Stimulated activated CD4-positive, alpha-beta T cell treated with anti-CD3 and anti-CD28 coated beads, Interleukin-4, amount 100 ng/mL, for 24 hours (primary cell): ENCODE measurements at places on chromosomes 16 and 17.
A peak's percentile ranks its signal among the peaks of the same experiment; 100 is the strongest.

- no peak for DNase-seq
Measured at GRCh38 chr17:55585629-55586028, 74.4 kb upstream of the SMIM36 start.

DNA sequence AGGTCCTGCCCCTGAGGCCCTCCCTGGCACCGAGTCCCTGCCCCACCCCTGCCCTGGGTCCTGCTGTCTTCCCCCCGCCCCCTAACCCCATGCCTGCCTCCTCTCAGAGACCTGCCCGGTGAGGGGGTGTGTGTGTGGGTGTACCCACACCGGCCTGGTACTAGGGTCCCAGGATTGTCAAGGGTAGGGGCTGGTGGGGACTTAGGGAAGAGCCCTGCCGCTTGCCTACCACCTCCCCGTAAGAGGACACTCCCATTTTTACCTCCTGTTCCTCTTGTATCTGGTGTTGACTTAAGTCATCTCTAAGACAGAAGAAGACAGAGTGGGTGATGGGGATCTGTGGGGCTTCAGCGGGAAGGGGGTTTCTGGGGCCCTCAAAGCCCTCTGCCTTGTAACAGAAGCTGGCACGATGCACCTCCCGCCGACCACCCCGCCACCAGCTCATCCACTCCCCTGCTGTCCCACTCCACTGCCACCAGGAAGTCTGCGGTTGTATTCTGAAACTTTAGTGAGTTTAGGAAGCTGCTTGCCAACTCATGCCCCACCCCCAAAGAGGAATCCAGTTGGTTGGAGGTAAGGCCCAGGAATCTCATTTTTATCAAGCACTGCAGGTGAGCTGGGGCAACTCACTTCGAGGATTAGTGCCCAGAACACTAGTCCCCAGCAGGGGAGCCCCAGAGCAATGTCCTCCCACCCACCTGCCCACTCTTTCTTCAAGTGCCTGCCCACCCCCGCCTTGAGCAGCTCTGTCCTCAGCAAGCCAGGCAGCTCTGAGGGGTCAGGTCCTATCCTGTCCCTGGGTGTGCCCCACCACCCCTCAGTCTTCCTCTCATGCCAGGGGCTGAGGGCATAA is 5.6 kb downstream of the SPATA32 start:
- peak; percentile 26 for DNase-seq

DNA sequence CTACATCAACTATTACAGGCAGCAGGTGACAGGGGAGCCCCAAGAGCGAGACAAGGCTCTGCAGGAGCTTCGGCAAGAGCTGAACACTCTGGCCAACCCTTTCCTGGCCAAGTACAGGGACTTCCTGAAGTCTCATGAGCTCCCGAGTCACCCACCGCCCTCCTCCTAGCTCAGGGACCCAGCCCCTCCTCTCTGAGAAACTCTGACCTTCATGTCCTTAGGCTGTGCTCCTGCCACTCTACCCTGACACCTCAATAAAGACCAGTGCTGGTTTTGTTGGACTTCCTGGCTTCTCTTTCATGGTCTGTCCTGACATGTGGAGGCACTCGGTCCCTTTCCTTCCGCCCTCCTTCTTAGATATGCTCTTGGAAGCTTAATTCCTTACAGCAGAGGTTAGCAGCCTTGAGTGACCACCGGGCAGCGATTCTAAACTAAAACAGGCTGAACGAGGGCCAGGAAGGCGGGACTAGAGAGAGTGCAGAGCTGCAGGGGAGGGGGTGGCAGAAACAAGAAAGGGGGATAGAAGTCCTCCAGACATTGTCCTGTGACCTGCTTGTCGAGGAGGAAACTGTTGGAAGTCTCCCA is 915 bp downstream of the AHSP start:
- no peak for DNase-seq

GRCh38 chr16:2776500-2777139 is 460 bp downstream of the ELOB start:
- DNase-seq = peak; percentile 34

DNA sequence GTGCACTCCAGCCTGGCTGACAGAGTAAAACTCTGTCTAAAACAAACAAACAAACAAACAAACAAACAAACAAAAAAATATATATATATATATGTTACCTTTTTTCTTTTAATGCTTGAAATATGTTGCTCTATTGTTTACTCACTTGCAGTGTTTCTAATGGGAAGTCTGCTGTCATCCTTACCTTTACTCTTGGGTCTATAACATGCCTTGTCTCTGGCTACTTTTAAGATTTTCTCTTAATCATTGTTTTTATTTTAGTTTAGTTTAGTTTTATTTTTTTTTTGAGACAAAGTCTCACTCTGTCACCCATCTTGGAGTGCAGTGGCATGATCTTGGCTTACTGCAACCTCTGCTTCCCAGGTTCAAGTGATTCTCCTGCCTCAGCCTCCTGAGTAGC is 16.1 kb upstream of the TNRC6A start:
- DNase-seq = no peak

DNA sequence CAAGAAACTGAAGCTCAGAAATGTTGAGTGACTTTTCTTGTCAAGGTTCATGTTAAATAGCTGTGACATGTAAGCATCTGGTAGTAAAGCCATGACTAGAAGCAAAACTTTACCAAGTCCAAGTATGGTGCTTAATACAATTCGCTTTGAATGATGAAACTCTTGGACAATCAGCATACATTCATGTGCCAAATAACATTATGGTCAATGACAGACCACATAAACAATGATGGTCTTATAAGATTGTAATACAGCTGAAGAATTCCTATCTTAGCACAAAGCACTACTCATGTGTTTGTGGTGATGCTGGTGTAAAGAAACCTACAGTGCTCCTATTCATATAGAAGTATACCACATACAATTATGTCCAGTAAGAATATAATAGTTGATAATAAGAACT is 97.1 kb upstream of the RPRML start:
- DNase-seq = no peak

DNA sequence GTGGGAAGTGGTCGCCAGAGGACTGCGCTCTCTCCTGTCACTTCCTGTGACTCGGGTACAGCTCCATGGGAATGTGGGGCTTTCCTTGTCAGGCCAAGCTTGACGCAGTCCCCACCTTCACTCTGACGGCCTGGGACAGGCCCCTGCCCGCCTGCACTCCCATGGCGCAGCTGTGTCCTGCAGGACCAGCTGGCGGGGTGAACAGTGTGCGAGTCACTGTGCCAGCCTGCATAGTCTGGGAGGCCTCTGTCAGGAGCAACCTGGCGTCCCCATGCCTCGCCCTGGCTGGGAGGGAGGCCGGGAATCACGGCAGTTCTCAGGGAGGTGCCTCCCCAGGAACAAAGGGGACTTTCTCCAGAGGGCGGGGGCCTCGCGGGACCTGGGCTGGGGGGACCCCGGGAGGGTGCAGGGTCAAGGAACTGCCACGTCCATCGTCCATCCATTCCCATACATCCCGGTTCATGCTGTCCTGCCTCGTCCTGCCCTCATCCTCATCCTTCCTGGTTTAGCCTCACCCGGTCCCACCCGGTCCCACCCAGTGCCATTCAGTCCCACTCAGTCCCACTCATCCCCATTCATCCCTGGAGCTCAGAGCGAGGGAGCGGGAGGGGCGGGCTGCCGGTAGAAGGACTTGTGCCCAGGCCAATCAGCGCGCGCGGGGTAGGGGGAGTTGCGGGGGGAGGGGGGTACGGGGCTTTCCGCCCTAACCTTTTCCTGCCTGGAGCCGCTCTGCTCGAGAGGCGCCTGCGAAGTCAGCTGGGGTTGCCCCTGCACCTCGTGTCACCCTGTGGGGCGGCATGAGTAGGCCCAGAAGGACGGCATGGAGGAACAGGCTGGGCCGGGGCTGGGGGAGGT is 13.4 kb downstream of the FLYWCH1 start:
- no peak for DNase-seq

DNA sequence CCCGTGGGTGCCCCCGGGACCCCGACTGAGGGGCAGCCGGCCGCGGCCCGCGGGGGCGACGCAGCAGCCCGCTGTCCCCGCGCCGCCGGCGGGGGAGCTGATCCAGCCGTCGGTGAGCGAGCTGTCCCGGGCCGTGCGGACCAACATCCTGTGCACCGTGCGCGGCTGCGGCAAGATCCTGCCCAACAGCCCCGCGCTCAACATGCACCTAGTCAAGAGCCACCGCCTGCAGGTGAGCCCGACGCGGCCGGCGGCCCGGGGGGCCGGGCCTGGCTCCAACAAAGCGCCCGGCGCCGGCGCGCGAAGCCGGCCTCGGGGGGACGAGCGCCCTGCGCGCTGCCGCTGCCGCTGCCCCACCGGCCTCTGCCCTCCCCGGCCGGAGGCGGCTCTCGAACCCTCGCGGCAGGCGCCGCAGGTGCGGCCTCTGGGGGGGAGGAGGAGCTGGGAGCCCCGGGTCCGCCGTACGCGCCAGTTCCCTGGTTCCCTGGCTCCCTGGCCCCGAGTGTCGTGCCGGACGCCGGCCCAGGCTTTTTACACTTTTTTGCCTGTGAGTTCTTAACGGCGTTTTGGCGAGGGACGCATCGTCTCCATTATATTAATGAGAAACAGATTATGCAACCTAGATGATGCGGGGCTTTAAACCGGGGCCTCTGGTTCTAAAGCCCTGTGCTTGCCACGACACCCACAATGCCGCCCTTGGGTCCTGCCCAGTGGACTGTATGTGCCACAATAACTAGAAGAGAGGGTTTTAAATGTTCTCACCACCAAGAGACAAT is 521 bp downstream of the ATMIN start:
- DNase-seq = peak; percentile 40

- DNase-seq = peak; percentile 38
Measured at GRCh38 chr17:17890773-17891759, 54.3 kb upstream of the SREBF1 start.

DNA sequence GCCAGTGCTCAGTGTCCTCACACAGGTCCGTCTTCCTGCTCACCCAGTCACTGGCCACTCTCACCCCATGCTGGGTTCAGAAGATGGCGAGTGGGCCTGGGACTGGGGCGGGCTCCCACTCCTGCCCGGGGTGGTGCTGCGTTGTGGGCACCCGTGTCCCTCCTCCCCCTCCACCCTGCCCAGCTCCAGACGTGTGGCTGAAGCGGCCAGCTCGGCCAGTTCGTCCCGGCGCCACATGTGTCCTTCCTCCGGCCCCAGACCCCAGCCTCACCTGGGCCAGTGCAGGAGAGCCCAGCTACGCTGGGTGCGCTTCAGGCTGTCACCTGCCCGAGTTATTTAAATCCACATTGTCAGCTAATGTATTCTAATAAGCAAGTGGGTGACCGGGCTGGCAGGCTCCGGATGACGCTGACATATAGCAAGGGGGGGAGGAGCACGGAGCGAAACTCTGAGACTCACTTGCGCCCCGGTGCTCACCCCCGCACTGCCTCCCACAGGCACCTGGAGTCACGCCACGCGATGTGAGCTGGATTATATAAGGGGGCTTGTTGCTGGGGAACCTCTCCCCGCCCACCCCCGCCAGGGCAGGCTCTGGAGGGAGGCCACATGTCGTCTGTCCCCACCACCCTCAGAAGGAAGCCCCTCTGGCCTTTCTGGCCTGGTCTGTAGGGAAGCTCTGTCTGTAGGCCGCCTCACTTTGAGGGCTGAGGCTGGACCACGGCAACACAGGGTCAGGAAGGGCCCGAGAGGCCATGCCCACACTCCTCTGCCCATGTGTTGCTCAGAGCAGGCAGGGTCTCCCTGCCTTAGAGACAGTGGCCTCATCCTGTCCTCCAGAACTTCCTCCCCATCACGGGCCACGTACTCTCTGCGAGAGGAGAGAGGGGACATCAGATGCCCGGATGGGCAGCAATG is 7.1 kb upstream of the BAIAP2 start:
- DNase-seq = peak; percentile 33

DNA sequence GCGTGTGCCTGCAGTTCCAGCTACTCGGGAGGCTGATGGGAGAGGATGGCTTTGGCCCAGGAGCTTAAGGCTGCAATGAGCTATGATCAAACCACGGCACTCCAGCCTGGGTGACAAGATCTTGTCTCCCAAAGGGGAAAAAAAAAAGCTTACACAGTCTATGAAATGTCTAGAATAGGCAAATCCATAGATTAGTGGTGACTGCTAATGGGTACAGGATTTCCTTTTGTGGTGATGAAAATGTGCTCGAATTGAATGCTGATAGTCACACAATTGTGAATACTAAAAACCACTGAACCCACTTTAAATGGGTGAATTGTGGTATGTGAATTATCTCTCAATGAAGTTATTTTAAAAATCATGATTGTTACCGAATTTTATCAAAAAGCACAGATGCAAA is 14.9 kb downstream of the USP7 start:
- DNase-seq = no peak

DNA sequence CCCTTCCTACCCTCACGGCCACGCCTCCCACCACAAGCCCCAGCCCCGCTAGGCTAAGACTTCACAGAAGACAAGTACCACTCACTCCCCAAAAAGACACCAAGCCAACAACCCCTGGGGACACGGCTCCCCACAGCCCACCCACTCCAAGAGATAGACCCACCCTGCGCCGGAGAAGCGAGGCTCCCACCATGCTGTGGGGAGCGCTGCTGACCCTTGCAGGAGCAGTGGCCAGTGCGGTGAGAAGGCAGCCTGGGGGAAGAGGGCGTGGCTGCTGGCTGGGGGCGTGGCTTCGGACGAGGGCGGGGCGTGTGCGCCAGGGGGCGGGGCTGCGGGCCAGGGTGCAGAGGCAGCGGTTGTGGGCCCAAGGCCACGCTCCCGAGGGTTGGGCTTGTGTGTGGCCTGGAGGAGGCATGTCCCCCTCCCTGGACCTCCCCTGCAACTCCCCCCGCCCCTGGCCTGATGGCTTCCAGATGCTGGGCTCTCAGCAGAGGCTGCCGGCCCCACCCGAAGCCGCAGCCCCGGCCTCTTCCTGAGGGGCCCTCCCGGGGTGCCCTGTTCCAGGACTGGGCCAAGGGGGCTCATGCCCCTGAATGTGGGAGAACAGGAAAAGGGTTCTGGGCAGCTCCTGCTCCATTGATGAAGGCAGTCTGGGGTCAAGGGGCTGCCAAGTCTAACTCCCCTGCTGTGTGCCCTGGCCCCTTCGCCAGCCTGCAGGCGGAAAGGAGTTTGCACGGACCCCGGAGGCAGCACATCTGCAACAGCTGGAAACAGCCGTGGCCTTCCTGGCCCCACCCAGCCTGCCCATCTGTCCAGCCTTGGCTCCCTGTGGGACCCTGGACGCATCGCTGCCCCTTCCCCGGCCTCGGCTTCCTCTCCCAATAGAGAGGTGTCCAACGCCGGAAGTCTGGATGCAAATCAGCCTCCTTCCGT is 9.1 kb downstream of the TFAP4 start:
- no peak for DNase-seq

- DNase-seq = peak; percentile 28
Measured at GRCh38 chr16:11583889-11584565, 2.7 kb downstream of the LITAF start.

GRCh38 chr16:19389246-19389645 is 28.4 kb upstream of the TMC5 start:
- peak; percentile 25 for DNase-seq
